Esophagus muscularis mucosa (tissue), 4 donors: ENCODE measurements at places on chromosomes 3 and 15.
A peak's percentile ranks its signal among the peaks of the same experiment; 100 is the strongest.

DNA sequence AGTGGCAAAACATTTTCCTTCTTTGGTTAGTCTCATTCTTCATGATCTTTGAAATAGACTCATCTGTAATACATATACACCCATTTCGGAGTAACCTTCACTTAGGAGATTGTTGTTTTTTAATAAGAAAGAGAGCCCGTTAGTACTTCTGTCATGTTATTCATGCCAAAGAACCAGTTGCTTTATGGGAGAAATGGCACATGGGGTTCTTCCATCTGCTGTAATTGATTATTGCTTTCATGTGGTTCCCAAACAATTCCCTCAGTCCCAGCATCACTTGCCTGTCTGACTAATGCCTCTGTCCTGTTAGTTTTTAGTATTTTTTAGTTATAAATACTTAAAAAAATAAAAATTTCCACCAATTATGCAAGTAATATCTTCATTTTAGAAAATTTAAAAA lies 33.8 kb upstream of the FAH start:
- DNase-seq = no peak
- peaks cover 17% of the 10 kb centered on the region for H3K4me1 ChIP-seq
- H3K27ac ChIP-seq = no peak overlapping the region

GRCh38 chr15:41656188-41656587 lies 4.0 kb upstream of the MGA start:
- H3K36me3 ChIP-seq = no peaks in the 10 kb centered on the region
- no peak overlapping the region for H3K27ac ChIP-seq
- peaks cover 19% of the 10 kb centered on the region for H3K4me1 ChIP-seq
- H3K27me3 ChIP-seq = no peaks in the 10 kb centered on the region
- no peak for DNase-seq

DNA sequence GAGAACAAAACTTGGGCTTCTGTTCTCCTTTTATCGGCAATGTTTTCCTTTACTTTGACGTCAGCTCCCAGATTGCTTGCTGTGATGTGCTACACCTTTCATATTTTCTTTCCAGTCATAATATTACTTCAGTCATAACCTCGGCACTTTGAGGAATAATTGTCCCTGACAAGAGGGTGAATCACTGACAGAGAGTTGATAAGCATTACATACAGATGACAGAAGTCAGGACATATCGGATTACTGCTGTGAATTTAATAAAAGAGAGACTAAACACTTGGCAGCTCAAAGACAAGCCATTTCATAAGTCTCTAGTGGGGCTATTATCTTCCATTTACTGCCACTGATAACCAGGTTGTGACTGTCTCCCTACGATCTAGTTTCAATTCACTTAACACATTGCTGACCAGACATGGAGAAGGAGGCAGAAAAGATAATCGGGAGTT lies 362.1 kb upstream of the ARRDC4 start:
- no peak overlapping the region for H3K4me3 ChIP-seq
- no peaks in the 10 kb centered on the region for H3K4me1 ChIP-seq
- H3K36me3 ChIP-seq = no peaks in the 10 kb centered on the region

DNA sequence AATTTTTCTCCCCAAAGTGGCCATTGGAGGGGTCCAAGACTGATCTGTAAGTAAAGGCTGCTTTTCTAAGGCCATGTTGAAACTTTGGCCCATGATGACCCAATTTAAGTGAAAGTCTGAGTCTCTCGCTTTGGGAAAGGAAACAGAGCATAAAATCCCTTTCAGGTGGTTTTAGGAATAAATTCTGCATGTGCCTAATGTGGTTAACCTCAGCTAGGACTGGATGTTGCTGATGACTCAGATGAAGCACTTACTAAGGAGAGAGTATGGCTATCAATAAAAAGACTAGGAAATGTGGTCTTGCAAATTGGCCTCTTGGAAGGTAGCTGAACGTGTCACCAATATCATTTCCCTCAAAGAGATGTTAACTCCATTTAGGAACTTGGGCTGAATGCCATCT lies 458.5 kb downstream of the AGBL1 start:
- H3K4me3 ChIP-seq = no peak overlapping the region
- H3K4me1 ChIP-seq = no peaks in the 10 kb centered on the region
- H3K27ac ChIP-seq = no peak overlapping the region
- no peak for DNase-seq
- H3K36me3 ChIP-seq = no peaks in the 10 kb centered on the region

GRCh38 chr3:171155122-171155700 lies 128.7 kb upstream of the SLC2A2 start:
- no peaks in the 10 kb centered on the region for H3K27me3 ChIP-seq
- peaks cover 47% of the 10 kb centered on the region for H3K36me3 ChIP-seq
- DNase-seq = no peak
- no peak overlapping the region for H3K27ac ChIP-seq

DNA sequence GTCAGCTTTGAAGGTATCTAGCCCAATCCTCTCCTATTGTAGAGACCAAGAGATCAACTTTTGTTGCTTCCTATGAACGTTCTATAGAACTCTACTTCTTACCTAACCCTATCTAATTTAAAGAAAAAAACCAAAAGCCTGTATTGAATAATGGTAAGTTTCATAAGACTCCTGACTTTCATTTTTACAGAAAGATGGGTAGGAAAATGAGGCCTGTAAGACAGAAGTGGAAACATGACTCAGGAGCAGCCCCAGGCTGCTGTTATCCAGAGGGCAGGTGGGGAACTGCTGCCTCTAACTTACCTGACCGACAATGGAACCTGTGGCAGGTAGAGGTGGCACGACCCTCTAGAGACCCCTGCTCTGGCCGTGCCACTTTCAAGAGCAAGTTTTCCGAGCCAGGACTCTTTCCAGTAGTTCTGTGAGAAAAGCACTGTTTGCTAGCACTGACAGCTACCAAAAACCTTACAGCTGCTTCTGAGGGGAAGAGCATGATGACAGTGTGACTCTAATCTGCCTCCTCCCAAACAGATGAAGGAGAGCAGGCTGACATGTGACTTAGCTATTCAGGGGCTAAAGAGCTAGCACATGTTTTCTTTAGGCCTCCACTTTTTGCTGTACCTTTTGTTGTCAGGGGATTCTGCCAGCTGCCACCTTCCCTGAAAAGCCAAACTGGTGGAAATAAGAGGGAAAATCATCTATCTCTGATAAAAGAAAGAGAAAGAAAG lies 17.5 kb downstream of the POPDC2 start:
- no peaks in the 10 kb centered on the region for H3K27me3 ChIP-seq
- peaks cover 14% of the 10 kb centered on the region for H3K36me3 ChIP-seq
- H3K4me1 ChIP-seq = peaks cover 46% of the 10 kb centered on the region
- no peak overlapping the region for H3K4me3 ChIP-seq
- no peak for DNase-seq

GRCh38 chr3:131470377-131470776 lies 32.4 kb downstream of the MRPL3 start:
- no peak overlapping the region for H3K4me3 ChIP-seq
- DNase-seq = no peak
- no peaks in the 10 kb centered on the region for H3K4me1 ChIP-seq
- peaks cover 55% of the 10 kb centered on the region for H3K36me3 ChIP-seq
- H3K27ac ChIP-seq = no peak overlapping the region

- H3K27me3 ChIP-seq = no peaks in the 10 kb centered on the region
- H3K27ac ChIP-seq = no peak overlapping the region
- DNase-seq = no peak
Measured at GRCh38 chr3:86890741-86891396, 100.1 kb downstream of the VGLL3 start.

DNA sequence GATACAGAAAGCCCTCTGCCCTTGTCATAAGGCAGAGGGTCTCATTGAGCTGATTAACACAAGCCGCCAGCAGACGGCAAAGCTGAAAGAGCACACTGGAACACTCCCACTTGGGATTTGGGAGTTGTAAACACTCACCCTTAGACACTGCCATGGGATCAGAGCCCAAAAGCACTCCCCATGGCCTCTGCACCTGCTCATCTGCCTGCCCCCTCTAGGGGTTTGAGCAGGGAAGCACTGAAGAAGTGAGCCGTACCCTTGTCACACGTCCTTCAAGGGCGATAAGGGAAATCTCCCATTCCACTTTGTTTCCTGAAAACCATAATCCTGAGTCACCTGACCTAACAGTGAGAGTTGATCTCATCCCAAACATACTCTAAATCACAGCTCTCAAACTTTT lies 14.7 kb downstream of the FSIP1 start:
- no peaks in the 10 kb centered on the region for H3K27me3 ChIP-seq
- H3K36me3 ChIP-seq = no peaks in the 10 kb centered on the region
- no peak overlapping the region for H3K27ac ChIP-seq
- H3K4me3 ChIP-seq = no peak overlapping the region

DNA sequence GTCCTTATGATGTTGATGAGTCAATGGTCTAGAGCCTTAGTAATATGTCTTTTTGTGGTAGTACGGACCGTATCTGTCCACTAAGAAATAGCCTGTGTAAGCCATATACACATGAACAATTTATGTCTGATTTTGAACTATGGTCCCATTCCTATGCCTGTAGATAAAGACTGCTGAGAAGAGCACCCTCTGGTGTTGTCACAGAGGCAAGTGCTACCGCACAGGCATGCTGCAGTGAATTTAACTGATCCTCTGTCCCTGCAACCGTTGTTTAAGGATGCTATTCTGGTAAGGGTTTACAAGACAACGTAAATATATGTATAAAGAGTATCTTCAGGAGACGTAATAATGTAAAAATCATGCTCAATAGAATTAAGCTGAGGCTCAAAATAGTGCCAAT lies 170.7 kb downstream of the UBE3A start:
- H3K4me1 ChIP-seq = no peaks in the 10 kb centered on the region
- H3K27me3 ChIP-seq = no peaks in the 10 kb centered on the region
- DNase-seq = no peak
- no peak overlapping the region for H3K4me3 ChIP-seq

- H3K4me1 ChIP-seq = no peaks in the 10 kb centered on the region
- no peak overlapping the region for H3K4me3 ChIP-seq
- no peaks in the 10 kb centered on the region for H3K27me3 ChIP-seq
- DNase-seq = peak; percentile 62
Measured at GRCh38 chr15:83318861-83319415, 34.5 kb upstream of the BNC1 start.

DNA sequence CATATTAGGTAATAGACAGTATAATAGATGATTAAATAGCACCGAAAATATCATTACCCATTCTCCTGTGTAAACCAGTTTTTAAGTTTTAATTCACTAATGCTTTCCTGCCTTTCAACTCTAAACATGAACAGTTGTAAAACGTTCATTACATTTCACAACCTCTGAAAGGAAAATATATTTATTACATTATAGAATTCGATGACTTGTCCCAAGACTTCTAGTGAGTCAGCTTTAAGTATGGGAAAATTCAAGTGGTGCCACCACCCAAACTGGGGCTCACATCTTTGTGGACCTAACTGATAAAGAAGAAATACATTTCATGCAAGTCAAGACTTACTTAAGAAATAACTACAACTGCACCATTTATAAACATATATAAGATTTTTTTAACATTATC lies 2.0 kb downstream of the TRIM59 start:
- H3K4me1 ChIP-seq = peaks cover 27% of the 10 kb centered on the region
- no peak overlapping the region for H3K4me3 ChIP-seq
- no peak overlapping the region for H3K27ac ChIP-seq
- no peak for DNase-seq
- H3K27me3 ChIP-seq = peaks cover 22% of the 10 kb centered on the region

- no peak for DNase-seq
- H3K27ac ChIP-seq = peak overlapping the region; percentile 16
- H3K4me1 ChIP-seq = peaks cover 25% of the 10 kb centered on the region
Measured at GRCh38 chr3:30448450-30449289, 157.7 kb upstream of the TGFBR2 start.

- H3K27me3 ChIP-seq = peaks cover 14% of the 10 kb centered on the region
- H3K4me1 ChIP-seq = peaks cover 15% of the 10 kb centered on the region
- DNase-seq = no peak
- H3K27ac ChIP-seq = no peak within 1 kb of the TSS
Measured at GRCh38 chr3:57544181-57545125, at the start of gene DNAH12. Gene DNAH12 (minus strand): TSS chr3:57544344. CDS start chr3:57542870, 1,474 bp downstream.

GRCh38 chr15:78365917-78366316 lies 25.8 kb downstream of the CRABP1 start:
- H3K4me1 ChIP-seq = no peaks in the 10 kb centered on the region
- no peak overlapping the region for H3K27ac ChIP-seq
- no peak overlapping the region for H3K4me3 ChIP-seq
- no peaks in the 10 kb centered on the region for H3K36me3 ChIP-seq

GRCh38 chr3:94036909-94037507 lies 8.6 kb upstream of the STX19 start:
- H3K4me1 ChIP-seq = no peaks in the 10 kb centered on the region
- no peak for DNase-seq
- H3K36me3 ChIP-seq = peaks cover 17% of the 10 kb centered on the region
- H3K27ac ChIP-seq = no peak overlapping the region
- H3K4me3 ChIP-seq = no peak overlapping the region

- no peak overlapping the region for H3K4me3 ChIP-seq
- peak; percentile 86 for DNase-seq
- peaks cover 4% of the 10 kb centered on the region for H3K4me1 ChIP-seq
- no peaks in the 10 kb centered on the region for H3K27me3 ChIP-seq
- H3K36me3 ChIP-seq = no peaks in the 10 kb centered on the region
Measured at GRCh38 chr3:40719660-40720287, 195.0 kb downstream of the ZNF621 start.

GRCh38 chr15:96882121-96882772 lies 551.7 kb downstream of the NR2F2 start:
- H3K27me3 ChIP-seq = no peaks in the 10 kb centered on the region
- H3K36me3 ChIP-seq = no peaks in the 10 kb centered on the region
- H3K4me3 ChIP-seq = no peak overlapping the region
- no peak overlapping the region for H3K27ac ChIP-seq

GRCh38 chr3:168828536-168828935 lies 732.8 kb upstream of the GOLIM4 start:
- no peak overlapping the region for H3K27ac ChIP-seq
- no peak for DNase-seq
- no peaks in the 10 kb centered on the region for H3K4me1 ChIP-seq
- no peak overlapping the region for H3K4me3 ChIP-seq

DNA sequence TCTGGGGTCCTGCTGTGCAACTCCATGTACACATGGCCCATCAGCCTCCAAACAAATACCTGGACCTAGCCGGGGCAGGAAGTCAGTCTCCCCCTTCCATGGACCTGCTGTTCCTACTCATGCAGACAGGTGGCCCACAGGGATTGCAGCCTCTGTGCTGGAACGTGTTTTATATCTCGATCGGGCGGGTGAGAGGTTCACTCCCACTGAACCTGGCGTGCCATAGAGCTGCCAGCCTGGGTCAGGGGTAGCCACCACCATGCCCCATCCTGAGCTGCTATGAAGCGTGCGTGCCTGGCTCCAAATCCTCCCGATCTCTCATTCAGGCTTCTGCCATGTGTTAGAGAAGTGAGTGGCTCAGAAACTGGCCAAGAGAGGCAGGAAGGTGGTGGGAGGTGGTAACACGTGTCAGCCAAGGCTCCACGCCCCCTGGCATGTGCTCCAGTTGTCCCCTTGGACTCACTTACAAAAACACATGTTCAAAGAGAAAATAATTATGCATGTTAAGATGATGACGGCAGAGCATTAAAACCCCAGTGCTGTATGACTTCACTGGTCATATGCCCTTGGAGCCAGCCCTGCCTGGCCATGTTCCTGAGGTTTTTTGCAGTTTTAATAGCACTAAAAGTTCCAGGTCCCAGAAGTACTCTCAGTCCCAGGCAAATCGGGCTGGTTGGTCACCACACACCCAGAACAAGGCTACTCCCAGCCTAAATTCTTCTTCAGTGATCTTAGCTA lies 30.6 kb downstream of the CTSH start:
- peaks cover 23% of the 10 kb centered on the region for H3K4me1 ChIP-seq
- no peaks in the 10 kb centered on the region for H3K27me3 ChIP-seq
- peak overlapping the region; percentile 58 for H3K27ac ChIP-seq
- no peak for DNase-seq
